ENCODE measurements at places on chromosomes 7 and 10. TPM values are rescaled to one million over a fixed set of nuclear protein-coding genes. Genes with fewer than 3 reads are reported as not detected.

DNA sequence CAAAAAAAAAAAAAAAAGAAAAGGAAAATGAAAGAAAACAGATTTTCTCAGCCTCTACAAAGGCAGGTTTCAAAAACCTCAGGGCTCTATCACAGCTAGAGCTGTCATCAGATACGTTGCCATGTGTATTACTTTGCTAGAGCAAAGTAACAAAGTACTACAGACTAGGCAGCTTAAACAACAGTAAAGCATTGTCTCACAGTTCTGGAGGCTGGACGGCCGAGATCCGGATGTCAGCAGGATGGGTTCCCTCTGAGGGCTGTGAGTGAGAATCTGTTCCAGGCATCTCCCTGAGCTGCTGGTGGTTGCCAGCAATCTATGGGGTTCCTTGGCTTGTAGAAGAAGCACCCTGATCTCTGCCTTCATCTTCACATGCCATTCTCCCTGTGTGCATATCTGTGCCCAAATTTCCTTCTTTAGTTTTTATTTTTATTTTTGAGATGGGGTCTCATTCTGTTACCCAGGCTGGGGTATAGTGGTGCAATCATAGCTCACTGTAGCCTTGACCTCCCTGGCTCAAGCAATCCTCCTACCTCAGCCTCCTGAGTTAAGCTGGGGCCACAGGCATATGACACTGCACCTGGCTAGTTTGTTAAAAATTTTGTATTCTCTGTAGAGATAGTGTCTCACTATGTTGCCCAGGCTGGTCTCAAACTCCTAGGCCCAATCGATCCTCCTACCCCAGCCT is 48.9 kb upstream of the KDM7A start:
- DNase-seq = no peak

DNA sequence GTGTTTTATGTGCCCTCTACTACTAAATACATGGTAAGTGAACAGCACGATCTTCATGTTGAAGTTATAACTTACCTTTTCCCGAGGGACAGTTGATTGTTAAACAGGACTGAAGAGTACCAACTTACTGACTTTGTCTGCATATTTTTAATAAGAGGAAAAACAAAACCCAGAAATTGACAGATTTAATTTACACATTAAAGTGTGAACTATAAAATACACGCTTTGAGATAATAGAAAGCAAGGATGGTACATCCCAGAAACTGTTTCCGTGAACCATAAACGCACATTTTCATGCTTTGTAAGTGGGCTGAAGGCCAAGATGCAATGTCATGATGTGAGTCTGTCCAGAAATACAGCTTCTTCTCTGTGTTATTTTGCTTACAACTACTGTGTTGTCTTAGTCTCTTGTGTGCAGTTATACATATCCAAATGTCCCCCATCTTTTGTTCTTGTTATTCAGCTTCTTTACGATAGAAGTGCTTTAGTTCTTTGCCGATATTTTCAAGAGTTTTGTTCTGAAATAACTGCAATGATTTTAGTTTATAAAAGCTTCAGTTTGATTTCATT is 190.1 kb downstream of the MLLT10 start:
- no peak for DNase-seq

GRCh38 chr10:98097616-98098015 is 36.8 kb upstream of the R3HCC1L start:
- DNase-seq = no peak

GRCh38 chr10:77196614-77197013 is 441.0 kb downstream of the KCNMA1 start:
- no peak for DNase-seq

- DNase-seq = no peak
Observed at GRCh38 chr7:91343996-91344629, 79.9 kb downstream of the FZD1 start.

GRCh38 chr10:102773320-102773719 is 29.6 kb downstream of the WBP1L start:
- no peak for DNase-seq

- DNase-seq = no peak
Observed at GRCh38 chr7:138303230-138304070, 156.6 kb upstream of the TRIM24 start.

MKX gene
- 0.16 TPM for total RNA-seq

DNA sequence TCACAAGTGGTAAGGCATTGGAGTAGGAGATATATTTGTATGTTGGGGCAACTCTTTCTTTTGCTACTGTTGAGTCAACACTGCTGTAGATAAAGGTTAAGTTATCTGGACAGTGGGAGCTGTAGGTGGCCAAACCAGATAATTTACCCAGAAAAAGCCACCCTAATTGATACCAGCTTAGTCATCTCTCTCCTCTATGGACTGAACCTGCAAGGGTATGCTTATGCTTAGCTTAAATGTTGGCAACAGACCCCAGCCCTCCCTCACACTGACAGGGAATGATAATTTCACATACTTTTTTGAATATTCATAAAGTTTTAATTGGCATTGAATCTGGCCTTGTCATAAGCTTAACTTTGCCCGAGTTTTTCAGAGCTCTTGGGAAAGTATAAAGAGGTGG is 66.3 kb downstream of the CREB5 start:
- DNase-seq = no peak

ASAH2 gene
- 1.9 TPM for total RNA-seq

DNA sequence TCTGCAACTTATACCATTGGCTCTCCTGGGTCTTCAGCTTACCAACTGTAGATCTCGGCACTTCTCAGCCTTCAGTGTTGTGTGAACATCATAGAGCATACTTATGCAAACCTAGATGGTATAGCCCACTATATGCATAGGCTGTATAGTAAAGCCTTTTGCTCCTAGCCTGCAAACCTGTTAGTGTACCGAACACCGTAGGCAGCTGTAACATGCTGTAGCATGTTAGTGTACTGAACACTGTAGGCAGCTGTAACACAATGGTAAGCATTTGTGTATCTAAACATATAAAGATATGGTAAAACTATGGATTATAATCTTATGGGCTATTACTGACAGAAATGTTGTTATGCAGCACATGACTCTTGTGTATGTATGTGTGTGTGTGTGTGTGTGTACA is 256.9 kb downstream of the WDR11 start:
- no peak for DNase-seq

NEUROG3 gene
- not detected for total RNA-seq

DNA sequence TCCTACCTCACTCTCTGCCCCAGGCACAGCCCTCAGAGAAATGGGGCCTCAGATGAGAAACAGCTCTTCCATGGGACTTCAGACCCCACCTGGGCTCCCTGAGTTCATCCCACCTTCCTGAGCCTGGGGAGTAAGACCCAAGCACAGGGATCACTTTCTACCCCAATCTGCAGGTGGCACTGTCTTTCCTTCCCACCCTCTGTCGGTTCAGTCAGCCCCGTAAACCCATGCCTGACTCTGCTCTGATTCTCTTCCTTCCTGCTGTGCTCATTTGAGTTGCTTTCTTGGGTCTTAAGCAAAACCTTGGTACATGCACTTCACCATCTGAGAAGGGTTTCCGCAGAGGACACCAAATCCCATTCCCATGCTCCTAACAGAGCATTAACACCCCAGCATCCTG is 306.4 kb upstream of the CDC14C start:
- DNase-seq = no peak

GRCh38 chr10:2143213-2143835 is 406.0 kb upstream of the ADARB2 start:
- no peak for DNase-seq

LBX1 gene
- total RNA-seq = 0.13 TPM

MSMB gene
- total RNA-seq = not detected

FGL2 gene
- 6.0 TPM for total RNA-seq

OPALIN gene
- total RNA-seq = not detected

RAB19 gene
- total RNA-seq = not detected

DNA sequence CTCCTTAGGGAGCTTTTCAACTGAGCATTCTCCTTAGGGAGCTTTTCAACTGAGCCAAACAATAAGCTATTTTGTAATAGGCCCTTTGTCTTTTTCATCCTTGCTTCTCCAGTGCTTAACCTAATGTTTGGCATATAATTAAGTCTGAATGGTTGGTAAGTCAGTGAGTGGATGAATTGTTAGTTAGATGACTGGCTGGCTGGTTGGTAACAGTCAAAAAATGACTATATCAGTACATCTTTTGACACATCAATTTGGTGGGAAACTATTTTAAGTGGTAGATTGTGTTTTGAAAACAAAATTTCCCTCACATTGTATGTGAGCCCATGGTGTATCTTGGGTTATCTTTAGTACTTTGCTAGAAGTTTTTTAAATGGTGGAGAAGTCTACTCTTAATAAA is 16.4 kb downstream of the ING3 start:
- DNase-seq = no peak

GRCh38 chr7:90931986-90932916 is 332.0 kb upstream of the FZD1 start:
- DNase-seq = no peak

ZNF736 gene
- 6.8 TPM for total RNA-seq

HOXA4 gene
- total RNA-seq = 1.1 TPM

- no peak for DNase-seq
Observed at GRCh38 chr7:47446871-47447466, 134.9 kb downstream of the TNS3 start.

DNA sequence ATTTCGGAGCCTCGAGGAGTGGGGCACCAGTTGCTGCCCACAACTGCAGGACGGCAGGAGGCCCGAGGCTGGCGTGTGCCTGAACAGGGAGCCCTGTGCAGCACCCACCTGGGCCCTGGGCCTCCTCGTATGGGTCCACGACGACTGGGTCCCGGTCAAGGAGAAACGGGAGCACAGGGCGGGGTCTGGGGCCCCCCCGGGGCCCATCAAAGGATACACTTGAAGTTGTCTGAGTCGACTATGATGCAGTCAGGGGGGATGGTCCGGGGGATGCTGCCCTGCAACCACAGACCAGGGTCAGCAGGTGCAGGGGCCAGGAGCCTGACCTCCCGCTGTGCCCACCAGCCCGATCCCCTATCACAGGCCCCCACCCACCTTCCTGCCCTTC is 28.5 kb upstream of the NKX6-2 start:
- peak; percentile 70 for DNase-seq

DNA sequence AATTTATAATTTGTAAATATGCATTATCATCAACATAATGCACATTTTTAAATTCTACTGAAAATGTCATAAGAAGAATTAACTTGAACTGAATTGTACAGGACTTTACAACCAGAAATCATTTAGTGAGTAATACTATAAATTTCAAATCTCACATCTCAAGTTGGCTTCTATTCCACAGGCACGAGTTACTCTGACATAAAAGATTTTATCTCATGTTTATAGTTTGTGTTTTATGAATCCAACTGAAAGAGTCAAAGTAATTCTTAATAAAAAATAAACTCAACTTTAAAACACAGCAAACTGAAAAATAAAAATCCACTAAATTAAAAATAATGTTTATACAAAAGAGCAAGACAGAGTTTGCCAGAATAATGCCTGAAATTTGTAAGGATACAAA is 129.2 kb downstream of the CD36 start:
- no peak for DNase-seq

DNA sequence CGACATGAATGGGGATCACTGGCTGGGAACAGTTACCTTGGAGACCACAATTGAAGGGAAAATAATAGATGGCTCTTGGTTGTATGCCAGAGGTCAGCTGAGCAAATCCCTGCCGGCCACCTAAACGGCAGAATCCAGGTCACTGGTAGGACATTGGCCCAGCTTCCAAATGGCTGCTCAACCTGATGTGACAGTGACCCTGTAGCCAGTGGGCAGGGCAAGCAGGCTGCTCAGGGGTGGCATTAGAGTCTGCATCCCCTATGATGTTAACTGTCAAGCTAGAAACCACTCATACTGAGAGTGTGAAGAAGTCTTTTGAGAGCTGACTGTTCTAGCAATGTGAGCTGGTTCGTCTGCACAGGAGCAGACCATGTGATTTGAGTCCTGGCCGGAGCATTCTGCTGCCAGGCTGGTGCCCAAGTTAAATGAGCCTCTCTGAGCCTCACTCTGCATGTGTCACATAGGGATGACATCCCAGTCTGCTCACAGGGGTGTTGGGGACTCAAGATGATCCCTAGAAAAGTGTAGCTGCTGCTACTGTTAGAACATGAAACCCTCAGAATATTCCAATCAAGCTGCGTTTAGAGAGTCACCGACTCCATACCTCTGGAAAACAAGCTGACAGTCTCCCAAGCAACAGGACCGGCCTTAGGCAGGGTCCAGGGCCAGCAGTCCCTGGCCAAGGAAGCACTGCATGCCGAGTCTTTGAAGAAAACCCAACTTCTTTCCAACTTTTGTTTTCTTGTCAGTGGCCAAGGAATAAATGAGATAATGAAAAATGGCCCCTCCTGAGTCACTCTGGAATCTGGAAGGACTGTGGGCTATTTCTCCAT is 69.7 kb downstream of the VWA2 start:
- peak; percentile 74 for DNase-seq

DNA sequence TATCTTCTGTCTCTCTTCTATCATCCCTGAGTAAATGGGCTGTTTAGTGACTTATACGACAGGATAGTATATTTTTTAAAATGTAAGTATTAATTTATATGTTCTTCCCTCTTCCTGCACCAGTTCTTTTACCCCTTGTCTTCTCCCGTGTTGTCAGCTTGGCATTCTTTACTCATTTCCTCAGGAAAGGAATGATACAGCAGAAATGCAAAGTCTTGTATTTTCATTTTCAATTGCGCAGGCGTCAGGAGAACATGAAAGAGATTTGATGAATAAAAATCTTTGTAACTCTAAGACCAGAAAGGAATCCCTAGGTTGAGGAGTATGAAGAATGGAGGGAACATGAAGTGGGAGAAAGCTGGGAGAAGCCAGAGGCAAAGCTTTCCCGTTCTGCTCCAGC is 18.8 kb upstream of the VPS41 start:
- no peak for DNase-seq

CLDN3 gene
- total RNA-seq = not detected

GRCh38 chr10:114304571-114305421 is 65.7 kb downstream of the VWA2 start:
- DNase-seq = peak; percentile 77

BTBD16 gene
- total RNA-seq = not detected

IDI2 gene
- total RNA-seq = 0.51 TPM

- no peak for DNase-seq
Observed at GRCh38 chr7:44519546-44519945, 21.6 kb downstream of the NPC1L1 start.

DNA sequence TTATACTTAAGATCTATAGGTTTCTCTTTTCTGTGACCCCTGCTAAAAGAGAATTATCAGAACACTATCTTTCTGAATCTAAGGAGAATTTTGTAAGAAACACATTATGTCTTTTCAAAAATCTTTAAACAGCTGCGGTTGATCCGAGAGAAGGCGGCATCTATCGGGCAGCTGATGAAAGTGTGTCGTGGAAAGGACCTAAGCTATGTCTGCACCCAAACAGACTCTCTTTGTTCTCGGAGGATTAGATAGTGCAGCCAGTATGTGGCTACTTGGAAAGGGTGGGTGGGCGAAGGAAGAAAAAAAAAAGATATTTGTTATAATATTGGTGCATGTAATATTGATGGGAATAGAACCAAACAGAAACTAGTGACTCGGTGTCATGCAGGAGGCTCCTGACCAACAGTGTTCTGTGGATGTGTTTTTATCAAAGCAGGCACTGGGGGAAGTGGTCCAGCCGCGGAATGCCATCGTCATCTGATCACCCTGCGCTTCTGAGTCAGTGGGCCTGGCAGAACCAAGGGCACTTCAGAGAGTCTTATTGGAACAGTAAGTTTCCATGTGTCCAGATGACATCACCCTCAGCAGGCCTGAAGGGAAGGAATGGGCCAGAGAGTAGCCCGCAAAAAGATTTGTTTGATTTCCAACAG is 509.7 kb upstream of the AKR1E2 start:
- DNase-seq = peak; percentile 75

GRCh38 chr7:7972128-7972527 is 3.5 kb downstream of the GLCCI1 start:
- DNase-seq = no peak

GRCh38 chr7:133542209-133542780 is 289.4 kb downstream of the EXOC4 start:
- no peak for DNase-seq

- peak; percentile 83 for DNase-seq
Observed at GRCh38 chr10:121927318-121927840, 452 bp downstream of the ATE1 start.

Measured in cardiac septum (tissue), 1 donor.